Cerebellar nuclear complex (tissue), 1 donor: ENCODE measurements at places on chromosomes 3 and 15.

GRCh38 chr15:66587749-66588148, 22.0 kb upstream of the LCTL start:
- DNase-seq, result no peak

DNA sequence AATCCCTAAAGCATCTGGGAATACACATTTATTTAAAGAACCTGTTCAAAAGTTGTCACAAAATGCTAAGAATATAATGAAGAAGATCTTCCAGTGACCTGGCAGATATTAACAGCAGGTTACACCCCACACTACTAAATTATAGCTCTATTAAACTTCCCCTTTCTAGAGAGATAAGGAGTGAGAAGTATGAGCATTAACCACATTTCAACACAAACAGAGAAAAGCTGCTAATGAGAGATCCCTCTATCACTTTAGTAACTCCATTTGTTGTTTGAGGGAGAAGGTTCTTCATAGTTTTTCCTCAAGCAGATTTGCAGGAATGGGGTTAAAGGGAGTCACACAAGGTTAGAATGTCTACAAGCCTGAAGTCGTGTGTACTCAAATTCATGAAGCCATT, 3.6 kb downstream of the COL8A1 start:
- no peak for DNase-seq

GRCh38 chr3:45509768-45510129, 84.8 kb upstream of the LIMD1 start:
- no peak for DNase-seq

- DNase-seq, result no peak
Observed at GRCh38 chr3:150793641-150794040, 30.7 kb upstream of the SIAH2 start.

- DNase-seq, result no peak
Observed at GRCh38 chr3:14827776-14828175, 9.0 kb downstream of the FGD5 start.
